ENCODE measurements at places on chromosomes 6 and 20.

- no peak for DNase-seq
Measured at GRCh38 chr6:37507690-37508421, 8.2 kb upstream of the CCDC167 start.

- DNase-seq: no peak
Measured at GRCh38 chr6:79399499-79399898, 137.7 kb downstream of the LCA5 start.

- peak; percentile 77 for DNase-seq
Measured at GRCh38 chr6:149859368-149859767, 4.8 kb downstream of the LRP11 start.

- no peak for DNase-seq
Measured at GRCh38 chr6:28587746-28588075, 62.0 kb downstream of the GPX5 start.

- DNase-seq: peak; percentile 30
Measured at GRCh38 chr20:63497946-63498935, 642 bp downstream of the EEF1A2 start.

- DNase-seq: no peak
Measured at GRCh38 chr6:150627585-150628025, 27.9 kb downstream of the PLEKHG1 start.

DNA sequence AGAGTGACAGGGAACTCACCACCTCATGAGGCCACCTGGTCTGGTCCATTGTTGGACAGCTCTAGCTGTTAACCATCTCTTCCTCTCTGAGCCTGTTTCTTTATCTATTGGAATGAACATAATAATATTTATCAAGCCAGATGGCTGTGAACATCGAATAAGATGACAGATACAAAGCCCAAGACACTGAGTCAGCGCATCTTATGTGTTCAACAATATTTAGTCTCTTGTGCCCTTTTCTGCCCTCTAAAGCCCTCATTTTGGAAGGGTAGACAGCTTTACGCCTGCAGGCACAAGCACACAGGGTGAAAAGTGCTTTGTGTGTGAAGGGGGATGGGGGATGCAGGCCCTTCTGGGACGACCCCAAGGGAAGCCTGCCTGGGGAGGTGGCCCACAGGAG lies 164.0 kb downstream of the GRM4 start:
- no peak for DNase-seq

DNA sequence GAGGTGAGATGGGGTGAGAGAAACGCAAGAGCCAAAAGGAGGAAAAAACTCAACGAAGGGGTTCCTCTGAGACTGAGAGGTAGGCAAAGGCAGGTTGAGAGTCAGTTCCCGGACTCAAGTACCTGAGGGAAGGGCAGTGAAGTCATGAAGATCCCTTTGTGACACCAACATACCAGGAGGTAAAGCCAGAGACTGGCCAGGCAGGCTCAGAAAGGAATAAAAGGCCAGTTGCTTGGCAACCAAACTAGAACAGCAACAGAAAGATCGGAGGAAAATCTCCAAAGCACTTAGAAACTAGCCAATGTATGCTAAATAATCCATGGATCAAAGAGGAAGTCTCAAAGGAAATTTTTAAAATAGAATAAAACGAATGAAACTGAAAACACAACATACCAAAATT lies 209.8 kb upstream of the PROKR2 start:
- DNase-seq: peak; percentile 34

- no peak for DNase-seq
Measured at GRCh38 chr20:41245086-41245707, 72.3 kb downstream of the ZHX3 start.

- DNase-seq: no peak
Measured at GRCh38 chr6:112284603-112285002, 30.2 kb upstream of the LAMA4 start.

DNA sequence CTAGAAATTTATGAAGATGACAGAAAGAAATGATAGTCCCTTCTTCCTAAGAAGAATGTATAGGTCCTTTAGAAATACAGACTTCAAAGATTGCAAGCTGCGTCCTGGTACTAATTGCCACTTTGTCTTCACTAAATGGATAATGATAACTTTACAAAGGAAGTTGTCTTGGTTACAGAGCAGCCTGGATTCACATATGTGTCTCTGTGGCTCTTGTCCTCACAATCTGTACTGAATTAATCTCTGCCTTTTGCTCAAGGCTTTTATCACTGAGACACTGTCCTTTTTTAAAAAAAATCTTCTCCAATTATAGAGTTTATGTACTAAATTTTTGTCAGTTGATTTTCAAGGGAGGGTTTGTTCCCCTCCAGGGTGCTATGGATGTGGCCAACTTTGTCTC lies 17.5 kb upstream of the MRAP2 start:
- no peak for DNase-seq

DNA sequence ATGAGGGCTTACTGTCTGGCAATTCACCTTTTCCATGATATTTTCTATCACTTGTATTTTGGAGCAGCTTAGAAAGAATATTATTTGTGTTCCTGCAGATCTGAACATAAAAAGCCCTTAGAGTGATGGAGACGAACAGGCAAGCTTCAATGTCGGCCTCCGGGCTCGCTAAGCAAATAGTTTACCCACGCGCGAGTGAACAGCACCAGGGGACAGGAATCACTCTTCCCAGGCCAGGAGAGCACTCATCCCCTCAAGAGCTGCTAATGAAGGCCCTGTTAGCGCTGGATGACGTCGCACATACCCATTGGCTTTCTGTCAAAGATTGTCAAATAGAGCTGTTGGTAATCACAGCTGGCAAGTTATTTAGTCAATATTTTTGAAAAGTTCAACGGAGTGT lies 395.7 kb downstream of the ZFAND3 start:
- no peak for DNase-seq

GRCh38 chr20:60090631-60091030 lies 132.4 kb downstream of the CDH26 start:
- DNase-seq: no peak

DNA sequence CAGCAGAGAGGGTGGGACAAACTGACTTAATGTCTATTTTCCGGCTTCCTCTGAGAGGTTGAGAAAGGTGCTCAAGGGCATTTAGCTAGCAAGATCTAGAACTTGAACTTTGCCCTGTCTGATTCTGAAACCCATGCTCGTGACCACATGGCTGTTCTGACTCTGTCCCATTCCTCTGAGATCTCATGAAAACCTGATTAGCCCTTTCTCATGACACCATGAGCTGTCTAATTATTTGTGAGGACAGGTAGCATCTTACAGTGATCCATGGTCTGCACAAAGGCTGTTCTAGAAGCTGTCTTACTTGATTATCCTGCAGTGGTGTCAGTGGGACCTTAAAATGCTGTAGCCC lies 89.6 kb upstream of the TOX2 start:
- DNase-seq: no peak

GRCh38 chr6:79841577-79842375 lies 105.6 kb downstream of the ELOVL4 start:
- no peak for DNase-seq

- no peak for DNase-seq
Measured at GRCh38 chr6:169454872-169455204, 201.2 kb upstream of the THBS2 start.

GRCh38 chr6:109255946-109256640 lies 126.2 kb downstream of the CD164 start:
- no peak for DNase-seq

GRCh38 chr20:63357921-63358905 lies 2.9 kb downstream of the CHRNA4 start:
- no peak for DNase-seq

- DNase-seq: no peak
Measured at GRCh38 chr6:71033890-71034289, 77.0 kb upstream of the B3GAT2 start.

- DNase-seq: no peak
Measured at GRCh38 chr6:53582963-53583362, 38.1 kb upstream of the GCLC start.

DNA sequence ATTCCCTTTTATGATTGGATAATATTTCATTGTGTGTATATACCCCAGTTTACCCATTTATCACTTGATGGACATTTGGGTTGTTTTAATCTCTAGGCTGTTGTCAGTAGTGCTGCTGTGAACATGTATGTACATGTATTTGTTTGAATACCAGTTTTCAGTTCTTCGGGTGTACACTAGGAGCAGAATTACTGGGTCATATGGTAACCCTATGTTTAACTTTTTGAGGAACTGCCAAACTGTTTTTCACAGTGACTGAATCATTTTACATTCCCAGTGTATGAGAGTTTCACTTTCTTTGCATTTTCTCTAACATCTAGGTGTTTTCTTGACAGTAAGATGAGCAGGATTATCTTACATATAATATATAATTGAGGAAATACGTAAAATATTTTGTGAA lies 44.7 kb upstream of the ADIG start:
- DNase-seq: no peak

GRCh38 chr6:39847221-39847620 lies 55.0 kb downstream of the DAAM2 start:
- no peak for DNase-seq

GRCh38 chr6:34236131-34236442 lies 586 bp upstream of the HMGA1 start:
- peak; percentile 89 for DNase-seq

- peak; percentile 86 for DNase-seq
Measured at GRCh38 chr20:38196592-38196991, 31.5 kb upstream of the TGM2 start.

GRCh38 chr20:44621939-44622338 lies 29.6 kb downstream of the ADA start:
- DNase-seq: no peak

DNA sequence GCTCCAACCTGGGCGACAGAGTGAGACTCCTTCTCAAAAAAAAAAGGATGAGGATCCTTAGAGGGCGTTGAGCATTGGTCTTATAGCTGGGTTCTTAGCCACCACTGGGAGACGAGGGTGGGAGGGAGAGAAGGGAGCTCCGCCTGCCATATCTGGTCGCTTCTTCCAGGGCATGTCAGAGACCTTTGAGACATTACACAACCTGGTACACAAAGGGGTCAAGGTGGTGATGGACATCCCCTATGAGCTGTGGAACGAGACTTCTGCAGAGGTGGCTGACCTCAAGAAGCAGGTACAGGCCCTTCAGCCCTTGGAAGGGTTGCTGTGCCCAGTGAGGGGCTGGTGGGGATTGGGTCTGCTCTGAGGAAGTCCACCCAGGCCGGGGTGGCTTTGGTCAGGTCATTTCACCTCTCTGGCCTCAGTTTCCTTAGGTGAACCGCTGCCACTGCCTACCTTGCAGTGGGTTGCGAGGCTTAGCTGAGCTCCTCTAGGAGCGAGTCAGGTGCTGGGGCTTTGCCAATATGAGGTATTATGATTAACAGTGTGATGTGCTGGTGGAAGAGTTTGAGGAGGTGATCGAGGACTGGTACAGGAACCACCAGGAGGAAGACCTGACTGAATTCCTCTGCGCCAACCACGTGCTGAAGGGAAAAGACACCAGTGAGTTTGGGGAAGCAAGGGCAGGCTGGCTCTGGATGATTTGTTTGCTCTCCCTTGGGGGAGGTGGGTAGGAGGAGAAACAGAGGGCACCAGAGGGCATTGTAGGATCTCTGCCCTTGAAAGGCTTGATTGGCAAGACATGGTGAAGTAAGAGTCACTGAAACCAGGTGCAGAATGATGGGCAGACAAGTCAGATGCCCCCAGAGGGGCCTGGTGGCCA lies 8.5 kb downstream of the CNPY3 start:
- no peak for DNase-seq

GRCh38 chr6:146886587-146887446 lies 288.0 kb downstream of the ADGB start:
- no peak for DNase-seq

DNA sequence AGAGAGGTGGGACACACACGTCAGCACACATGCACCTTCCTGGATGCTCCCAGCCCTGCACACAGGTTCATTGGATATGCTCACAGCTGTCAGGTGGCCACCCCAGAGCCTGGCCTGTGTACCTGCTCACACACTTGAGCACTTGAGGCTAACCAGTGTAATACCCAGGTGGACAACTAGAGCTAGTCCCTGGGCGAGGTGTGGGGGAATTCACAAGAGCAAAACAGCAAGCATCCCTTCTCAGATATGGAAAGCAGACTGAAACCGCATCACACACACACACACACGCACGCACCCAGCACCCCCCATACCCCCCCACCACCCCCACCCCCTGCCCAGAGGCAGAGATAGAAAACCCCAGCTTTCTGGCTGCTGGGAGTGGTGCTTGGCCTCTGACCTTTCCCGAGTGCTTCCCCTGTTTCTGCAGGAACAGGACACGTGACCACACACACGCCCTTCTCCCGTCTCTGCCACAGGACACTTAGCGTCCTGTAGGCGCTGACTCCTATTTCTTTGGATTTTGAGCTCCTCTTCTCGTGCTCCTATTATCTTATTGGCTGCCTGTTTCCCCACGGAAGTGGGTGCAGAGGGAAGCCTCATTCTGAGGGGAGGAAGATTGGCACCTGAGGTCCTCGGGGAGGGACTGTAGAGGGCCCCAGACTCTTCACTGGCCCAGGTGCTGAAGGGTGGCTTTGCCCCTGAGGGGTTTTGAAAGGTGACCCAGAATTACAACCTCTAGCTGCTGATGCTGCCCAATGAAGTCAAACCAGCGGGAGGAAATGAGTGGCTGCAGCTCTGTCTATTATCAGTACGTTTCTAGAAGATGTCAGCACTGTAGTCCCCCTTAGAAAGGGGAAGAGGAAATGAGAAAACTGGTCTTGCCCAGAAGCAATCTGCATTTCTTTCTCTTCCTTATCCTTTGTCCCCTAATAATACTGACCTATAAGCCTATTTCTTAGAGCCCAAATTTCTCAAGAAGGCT lies 65.8 kb downstream of the SYTL3 start:
- no peak for DNase-seq

GRCh38 chr6:158344534-158344933 lies 32.3 kb downstream of the TULP4 start:
- DNase-seq: no peak

GRCh38 chr6:113445201-113445600 lies 411.9 kb upstream of the MARCKS start:
- no peak for DNase-seq

- DNase-seq: no peak
Measured at GRCh38 chr6:101429270-101429669, 35.8 kb downstream of the GRIK2 start.

GRCh38 chr6:151808371-151809241 lies 1.1 kb downstream of the ESR1 start:
- no peak for DNase-seq

DNA sequence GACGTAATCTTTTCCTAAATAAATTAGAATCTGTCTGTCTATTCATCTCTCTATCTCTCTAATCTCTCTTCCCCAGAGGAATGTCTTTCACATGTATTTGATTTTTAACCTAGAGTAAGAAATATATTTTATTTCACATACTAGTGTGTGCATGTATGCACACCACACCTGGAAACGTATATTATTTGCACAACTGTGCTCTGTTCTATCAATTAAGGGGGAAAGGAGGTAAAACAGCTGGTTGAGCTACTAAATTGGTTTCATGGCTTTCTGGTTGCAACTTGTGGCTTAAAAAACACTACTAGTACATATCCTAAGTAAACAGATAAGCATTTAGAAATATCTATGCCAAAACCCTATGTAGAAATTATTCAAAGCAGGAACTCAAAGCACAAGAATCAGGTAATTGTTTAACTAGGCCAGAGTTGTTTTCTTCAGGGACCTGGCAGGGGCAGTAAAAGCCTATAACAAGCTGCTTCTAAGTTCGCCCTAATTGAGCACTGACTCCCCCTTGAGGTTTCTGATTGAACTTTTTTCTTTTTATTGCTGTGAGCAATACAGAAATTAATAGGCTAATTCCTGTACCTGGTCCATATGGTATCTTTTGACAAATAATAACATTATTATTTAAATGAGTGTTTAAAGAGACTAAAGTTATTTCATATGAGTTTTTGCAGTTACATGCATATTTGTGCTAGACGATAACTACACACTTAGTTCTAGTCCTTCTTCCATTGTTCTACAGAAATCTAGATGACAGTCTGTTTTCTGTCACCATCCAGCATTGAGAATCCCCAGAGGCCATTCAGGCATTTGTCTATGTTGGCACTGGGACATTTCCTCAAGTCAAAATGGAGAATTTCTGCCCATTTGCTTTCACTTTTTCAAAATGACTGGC lies 88.6 kb downstream of the MCHR2 start:
- DNase-seq: peak; percentile 4
